CD4-positive, alpha-beta T cell treated with Interleukin-21 for 1 hour (primary cell): ENCODE measurements at places on chromosomes 13 and 19.
A peak's percentile ranks its signal among the peaks of the same experiment; 100 is the strongest.

DNA sequence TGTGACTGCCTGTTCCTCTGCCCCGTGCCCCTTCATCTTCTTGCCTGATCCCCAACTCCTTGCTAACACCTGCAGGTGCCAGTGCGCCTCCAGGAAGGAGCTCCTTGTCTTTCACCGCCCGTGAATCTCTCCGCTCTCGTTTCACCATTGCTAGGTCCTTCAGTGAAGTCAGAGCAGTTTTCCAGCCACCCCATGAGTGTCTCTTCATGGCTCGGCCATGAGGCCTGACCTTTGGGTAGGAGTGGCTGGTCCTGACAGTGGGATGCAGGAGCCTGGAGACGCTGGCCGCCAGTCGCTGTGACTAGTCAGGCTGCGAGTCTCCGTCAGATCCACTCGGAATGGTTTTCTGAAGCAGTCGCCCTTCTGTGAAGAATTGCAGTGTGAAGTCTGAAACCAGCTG lies 43.8 kb downstream of the ING1 start:
- DNase-seq: no peak

DNA sequence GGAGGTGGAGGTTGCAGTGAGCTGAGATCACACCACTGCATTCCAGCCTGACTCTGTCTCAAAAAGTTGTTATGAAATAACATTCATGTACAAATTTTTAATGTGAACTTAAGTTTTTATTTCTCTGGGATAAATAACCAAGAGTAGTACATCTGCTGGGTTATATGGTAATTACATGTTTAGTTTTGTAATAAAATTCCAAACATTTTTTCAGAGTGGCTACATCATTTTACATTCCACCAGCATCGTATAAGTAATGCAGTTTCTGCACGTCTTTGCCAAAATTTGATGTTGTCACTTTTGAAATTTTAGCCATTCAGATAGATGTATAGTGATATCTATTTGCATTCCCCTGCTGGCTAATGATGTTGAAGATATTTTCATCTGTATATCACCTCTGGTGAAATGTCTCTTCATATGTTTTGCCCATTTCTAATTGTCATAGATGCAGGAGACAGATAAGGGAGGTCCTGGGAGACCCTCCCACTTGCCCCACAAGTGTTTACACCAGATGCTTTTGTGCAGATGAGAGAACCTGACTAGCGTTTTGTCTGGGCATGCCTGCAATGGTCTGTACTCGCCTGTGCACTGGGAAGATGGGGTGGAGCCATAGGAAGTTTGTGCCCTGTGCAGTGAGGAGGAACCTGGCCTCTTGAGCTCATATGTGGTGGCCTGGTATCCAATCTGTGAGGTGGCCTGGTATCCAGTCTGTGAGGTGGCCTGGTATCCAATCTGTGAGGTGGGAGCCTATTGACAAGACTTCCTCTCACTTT lies 12.7 kb upstream of the KBTBD6 start:
- no peak for DNase-seq

DNA sequence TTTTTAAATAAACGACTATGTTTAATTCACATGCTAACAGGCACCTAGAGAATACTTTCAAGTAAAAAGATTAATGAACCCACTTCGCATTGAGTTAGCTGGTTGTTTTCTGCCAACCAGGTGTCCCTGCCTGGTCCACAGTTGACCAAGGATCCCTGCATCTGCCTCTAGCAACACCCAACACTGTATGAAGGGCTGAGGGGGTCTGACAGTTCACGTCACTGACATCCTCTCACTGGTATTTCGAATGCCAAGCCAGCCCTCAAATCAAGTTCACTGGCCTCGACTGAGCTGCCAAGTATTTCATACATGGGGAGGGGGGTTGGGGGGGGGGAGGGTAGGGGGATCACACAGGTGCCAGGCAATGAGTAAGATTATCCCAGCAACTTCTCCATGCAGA lies 25.4 kb downstream of the SLC25A30 start:
- DNase-seq: no peak

DNA sequence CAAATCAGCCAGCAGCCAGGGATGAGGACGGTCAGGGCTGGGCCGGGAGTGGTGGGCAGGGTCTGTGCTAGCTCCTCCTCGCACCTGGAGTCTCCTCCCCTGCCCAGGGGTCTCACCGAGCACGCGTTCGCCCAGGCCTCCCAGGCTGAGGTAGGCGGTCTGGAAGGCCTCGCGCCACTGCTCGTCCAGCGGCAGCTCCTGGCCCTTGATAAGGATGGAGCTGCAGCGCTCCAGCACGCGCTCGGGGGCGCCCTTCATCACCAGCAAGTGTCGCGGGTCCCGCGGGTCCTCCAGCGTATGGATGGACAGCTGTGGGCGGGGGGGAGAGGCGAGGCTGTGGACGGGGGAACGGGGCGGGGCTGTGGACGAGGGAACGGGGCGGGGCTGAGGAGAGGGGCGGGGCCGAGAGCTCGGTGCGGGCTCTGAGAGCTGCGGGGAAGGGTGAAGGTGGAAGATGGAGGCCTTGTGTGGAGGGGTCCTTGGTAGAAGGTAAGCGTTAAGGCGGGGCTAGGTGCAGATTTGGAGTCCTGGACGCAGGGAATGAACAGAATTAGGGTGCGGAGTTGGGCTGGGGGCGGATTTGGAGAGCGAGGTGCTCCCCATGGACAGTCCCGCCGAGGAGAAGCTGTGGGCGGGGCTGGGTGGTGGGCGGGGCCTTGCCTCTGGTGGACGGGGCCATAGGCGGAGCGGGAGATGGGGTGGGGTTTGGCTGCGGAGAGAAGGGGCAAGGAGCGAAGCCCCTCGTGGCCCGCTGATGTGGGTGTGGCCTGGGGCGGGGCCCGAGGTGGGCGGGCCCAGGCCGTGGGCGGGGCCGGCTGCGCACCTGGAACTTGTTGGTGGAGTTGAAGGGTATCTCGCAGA lies 5.7 kb downstream of the ATP4A start:
- DNase-seq: peak; percentile 55

- DNase-seq: no peak
Measured at GRCh38 chr13:110229905-110230563, 76.9 kb downstream of the COL4A1 start.
